ENCODE measurements at places on chromosomes 12 and 14.

DNA sequence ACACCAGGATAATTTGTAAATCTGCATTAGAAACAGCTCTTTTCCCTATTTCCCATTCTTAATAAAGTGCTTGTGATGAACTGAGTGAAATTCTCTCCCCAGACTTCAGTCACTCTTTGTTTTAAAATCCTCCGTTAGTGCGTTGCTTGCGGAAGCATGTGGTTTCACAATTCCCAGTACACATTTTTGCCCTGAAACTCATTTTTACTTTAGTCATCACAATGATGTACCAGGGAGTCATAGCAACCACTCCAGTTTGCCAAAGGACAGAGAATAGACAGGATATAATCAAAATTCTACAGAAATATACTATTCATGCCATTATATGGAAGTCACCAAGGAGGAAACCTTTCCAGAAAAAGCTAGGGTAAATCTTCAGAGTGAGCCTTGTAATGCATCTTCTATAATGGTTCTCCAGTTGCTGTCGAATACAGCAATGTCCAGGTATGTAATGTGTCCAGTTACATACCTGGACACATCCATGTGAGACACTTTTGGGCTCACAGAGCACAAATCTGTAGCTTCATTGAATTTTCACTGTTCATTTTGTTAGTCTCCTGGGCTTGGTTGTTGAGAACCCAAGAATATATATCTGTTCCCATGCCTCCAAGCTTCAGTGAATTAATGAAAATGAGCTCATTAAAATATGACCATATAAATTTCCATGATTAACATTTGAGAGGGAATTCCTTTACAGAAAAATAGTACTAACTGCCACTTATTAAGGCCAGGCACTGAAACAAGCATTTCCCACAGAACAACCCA, 57.8 kb downstream of the GPR135 start:
- no peak for DNase-seq

DNA sequence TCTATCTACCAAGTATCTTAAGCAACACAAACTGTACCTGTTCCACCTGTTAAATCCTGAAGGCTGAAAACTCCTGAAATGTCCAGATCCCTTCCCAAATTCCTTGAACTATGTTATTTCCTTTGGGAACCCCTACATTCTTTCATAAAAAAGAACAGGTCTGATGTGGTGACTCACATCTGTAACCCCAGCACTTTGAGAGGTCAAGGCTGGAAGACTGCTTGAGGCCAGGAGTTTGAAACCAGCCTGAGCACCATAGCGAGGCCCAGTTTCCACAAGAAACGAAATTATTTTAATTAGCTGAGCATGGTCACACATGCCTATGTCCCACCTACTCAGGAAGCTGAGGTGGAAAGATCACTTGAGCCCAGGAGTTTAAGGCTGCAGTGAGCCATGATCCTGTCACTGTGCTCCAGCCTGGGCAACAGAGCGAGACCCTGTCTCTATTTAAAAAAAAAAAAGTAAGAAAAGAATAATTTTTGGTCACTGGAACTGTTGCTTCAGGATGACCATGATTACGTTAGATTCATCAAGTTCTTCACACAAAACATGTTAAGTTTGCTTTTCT, 84.3 kb downstream of the PHLDA1 start:
- no peak for DNase-seq

DNA sequence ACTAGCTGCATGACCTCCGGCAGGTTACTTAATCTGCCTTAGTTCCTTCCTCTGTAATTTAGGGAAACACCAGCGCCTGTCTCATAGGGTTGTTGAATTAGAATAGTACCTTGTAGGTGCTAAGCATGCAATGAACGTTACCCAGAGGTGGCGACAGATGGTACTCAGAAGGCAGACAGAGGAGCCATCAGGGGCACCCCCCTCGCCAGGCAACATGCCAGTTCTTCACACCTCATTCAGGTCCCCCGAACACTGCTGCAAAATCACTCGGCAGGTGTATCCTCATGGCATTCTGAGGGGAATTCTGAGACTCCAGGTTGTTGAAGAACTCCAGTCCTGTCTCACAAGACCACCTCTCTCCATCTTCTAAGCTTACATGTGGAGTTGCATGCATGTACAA, 10.1 kb downstream of the ISM2 start:
- no peak for DNase-seq

GRCh38 chr14:25118671-25119070, 68.7 kb upstream of the STXBP6 start:
- DNase-seq = no peak

- DNase-seq = peak; percentile 93
These were observed 3.4 kb downstream of the BMP4 start for GRCh38 chr14:53953002-53953827.
